ENCODE measurements at places on chromosomes 1 and 21. TPM values are rescaled to one million over a fixed set of nuclear protein-coding genes. Genes with fewer than 3 reads are reported as not detected.
A peak's percentile ranks its signal among the peaks of the same experiment; 100 is the strongest.

IFI44 gene
- total RNA-seq = 79.2 TPM

RAB42 gene
- total RNA-seq = 0.72 TPM

TMCO1 gene
- total RNA-seq = 70.0 TPM

PAX7 gene
- total RNA-seq = not detected

CD1C gene
- total RNA-seq = 8.4 TPM

RIPPLY3 gene
- not detected for total RNA-seq

ZSWIM5 gene
- total RNA-seq = 0.74 TPM

DNA sequence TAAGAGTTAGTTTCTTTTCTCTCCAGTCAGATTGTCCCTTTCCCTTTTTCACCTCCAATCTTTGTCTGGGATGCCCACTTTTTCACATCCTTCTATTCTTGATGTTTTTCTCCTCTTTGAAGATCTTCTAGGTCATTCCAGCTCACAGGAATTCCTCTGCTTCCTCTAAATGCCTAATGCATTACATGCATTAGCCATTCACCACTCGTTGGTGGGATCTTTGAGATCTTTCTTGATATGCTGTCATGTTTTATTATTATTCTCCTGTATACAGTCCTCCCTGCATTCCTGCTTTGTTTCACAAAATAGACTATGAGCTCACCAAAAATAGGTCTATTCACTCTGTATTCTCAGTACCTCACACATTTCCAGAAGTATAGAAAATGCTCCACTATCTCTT is 129.0 kb downstream of the LYPLAL1 start:
- no peaks in the 10 kb centered on the region for H3K4me1 ChIP-seq
- no peaks in the 10 kb centered on the region for H3K36me3 ChIP-seq
- H3K4me3 ChIP-seq = no peak overlapping the region
- no peaks in the 10 kb centered on the region for H3K27me3 ChIP-seq
- no peak overlapping the region for H3K27ac ChIP-seq
- no peak for DNase-seq

DNA sequence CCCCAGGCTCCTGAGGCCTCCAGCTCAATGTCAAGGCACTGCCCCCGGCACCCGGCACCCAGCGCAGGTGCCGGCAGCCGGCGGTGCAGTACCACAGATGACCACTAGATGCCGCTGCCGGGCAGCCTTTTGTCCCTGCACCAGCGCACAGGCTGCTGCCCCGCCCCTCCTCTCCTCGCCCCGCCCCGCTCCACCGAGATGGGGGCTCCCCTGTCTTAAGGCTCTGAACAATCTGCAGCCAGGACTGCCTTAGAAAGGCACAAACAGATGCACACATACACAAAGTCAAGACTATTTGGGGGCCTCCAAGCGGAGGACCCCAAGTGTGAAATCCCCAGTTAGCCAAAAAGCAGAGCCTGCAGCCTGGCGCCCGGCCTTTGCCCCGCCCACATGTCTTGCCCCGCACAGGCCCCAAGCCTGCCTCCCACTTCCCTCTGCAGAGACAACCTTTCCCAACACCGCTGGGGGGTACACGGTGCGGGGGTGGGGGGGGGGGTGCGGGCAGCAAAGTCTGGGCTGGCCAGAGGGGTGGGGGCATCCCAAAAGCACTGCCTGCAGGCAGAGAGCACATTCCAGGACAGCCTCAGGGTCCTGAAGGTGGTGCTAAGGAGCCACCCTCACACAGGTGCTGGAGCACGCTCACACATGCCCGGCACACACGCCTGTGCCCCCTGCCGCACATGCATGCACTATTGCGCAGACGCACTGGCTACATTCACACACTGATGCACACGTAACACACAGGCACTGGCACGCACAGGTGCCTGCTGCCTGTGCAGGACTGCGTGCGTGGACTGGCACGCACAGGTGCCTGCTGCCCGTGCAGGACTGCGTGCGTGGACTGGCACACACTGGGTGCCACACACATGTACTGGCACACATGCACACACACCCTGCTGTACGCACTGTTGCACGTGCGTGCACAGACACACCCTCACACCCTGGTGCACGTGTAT is 37.1 kb downstream of the ARHGEF16 start:
- no peak overlapping the region for H3K4me3 ChIP-seq
- no peaks in the 10 kb centered on the region for H3K36me3 ChIP-seq
- no peak overlapping the region for H3K27ac ChIP-seq
- no peaks in the 10 kb centered on the region for H3K27me3 ChIP-seq
- no peaks in the 10 kb centered on the region for H3K4me1 ChIP-seq
- peak; percentile 3 for DNase-seq

DNA sequence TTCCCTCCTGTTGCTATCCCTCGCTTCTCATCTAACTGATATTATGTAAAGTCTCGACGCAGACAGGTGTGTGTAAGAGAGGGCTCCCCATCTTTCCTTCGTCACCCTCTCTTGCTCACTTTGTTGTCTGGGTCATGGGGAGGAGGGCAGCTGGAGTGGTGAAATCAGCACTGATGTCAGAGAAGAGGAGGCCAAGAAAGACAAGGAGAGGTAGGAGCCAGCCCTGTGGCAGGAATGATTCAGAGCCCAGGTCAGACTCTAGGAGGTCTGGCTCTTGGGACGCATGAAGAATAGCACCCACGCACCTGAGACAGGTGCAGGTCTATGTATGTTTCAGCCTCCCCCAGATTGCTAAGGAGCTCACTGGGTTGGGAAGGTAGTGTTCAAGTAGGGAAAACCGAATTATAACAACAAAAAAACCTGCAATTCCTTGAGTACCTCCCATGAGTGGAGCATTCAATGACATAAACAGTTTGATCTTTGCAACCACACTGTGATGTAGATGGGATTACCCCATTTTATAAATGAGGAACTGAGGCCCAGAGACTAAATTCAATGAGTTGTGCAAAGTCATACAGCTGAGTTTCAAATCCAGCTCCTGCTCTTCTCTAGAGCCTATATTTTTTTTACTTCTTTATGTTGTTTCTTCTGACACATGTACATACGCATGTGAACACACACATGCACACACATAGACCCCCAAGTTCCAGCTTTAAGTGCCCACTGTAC is 10.4 kb downstream of the NUAK2 start:
- H3K4me1 ChIP-seq = peaks cover 28% of the 10 kb centered on the region
- no peak for DNase-seq
- H3K36me3 ChIP-seq = no peaks in the 10 kb centered on the region

DNA sequence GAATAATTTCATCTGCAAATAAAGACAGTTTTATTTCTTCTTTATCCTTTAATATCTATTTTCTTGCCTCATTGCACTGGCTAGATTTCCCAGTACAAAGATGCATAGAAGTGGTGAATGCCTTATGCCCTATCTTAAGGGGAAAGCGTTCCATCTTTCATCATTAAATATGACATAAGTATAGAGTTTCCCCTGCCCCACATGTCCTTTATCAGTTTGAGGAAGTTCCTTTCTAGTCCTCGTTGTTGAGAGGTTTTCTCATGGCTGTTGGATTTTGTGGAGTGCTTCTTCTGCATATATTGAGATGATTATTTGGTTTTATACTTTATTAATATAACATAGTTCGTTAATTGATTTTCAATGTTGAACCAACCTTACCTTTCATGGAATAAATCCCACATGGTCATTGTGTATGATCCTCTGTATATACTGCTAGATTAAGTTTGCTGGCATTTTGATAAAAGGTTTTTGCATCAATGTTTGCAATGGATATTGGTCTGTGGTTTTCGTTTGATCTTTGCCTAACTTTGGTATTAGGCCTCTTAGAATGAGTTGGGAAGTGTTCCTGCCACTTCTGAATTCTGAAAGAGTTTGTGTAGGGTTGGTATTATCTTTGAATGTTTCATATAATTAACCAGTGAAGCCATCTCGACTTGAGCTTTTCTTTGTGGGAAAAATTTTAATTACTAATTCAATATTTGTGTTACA is 15.6 kb downstream of the PRKACB start:
- peaks cover 6% of the 10 kb centered on the region for H3K4me1 ChIP-seq
- DNase-seq = no peak
- H3K4me3 ChIP-seq = no peak overlapping the region
- no peaks in the 10 kb centered on the region for H3K27me3 ChIP-seq
- H3K36me3 ChIP-seq = no peaks in the 10 kb centered on the region

GRCh38 chr1:21865609-21865942 is 53.5 kb downstream of the LDLRAD2 start:
- peaks cover 26% of the 10 kb centered on the region for H3K4me1 ChIP-seq
- peak overlapping the region; percentile 76 for H3K27ac ChIP-seq
- H3K36me3 ChIP-seq = no peaks in the 10 kb centered on the region

DNA sequence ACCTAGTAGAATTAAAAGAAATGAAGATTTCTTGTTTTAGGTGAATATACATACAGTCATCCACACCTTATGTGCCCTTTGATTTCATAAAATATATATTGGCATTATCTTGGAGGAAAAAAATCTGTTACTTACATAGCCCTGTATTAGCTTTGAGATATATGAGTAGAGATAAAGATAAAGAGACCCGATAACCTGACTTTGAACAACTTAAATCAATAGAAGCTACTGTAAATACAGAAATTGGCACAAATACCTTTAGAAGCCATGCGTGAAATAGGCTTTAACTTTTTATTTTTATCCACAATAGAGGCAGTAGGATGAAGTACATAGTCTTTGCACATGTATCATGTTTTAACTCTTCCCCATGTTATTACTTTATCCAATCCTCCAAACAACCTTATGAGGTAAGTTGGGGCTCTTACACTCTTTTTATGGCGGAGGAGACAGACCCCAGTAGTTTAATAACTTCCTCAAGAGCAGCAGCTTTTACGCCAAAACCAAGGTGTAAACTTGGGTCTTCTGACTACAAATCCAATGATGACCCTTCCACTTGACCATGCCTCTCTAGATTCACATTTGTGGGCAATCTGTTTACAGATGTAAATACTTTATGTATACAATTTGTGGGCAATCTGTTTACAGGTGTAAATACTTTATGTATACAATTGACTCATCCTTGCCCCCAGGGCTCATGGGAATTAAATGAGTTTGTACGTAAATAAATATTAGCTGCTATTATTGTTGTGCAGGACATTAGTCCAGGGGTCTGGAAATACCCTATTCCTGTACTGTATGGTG is 2.1 kb downstream of the CD55 start:
- H3K27ac ChIP-seq = no peak overlapping the region
- H3K4me3 ChIP-seq = peak overlapping the region; percentile 5
- DNase-seq = no peak
- H3K36me3 ChIP-seq = peaks cover 8% of the 10 kb centered on the region
- no peaks in the 10 kb centered on the region for H3K4me1 ChIP-seq

DNA sequence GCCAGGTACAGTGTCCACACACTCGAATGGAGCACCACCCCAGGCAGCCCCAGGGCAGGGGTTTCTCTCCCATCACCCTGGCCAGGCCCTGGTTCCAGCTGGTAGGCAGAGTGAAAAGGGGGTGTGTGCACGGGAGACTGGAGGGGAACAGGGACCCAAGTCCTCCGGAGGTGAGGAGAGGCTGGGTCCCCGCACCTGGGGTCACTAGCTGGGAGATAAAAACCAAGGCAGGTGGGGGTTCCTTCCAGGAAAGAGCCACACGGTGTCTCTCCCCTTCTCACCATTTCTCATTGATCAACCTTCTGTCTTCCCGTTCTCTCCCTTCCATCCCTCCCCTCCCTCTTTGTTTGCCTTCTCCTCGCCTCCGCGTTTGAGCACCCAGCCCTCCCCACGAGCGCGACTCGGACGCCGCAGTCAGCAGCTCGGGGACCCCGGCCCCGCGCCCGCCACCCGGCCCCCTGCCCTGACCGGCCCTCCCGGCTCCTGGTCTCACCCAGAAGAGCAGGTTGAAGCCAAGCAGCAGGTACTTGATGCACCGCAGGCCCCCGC is 358 bp downstream of the TSPAN2 start:
- no peak for DNase-seq
- no peak overlapping the region for H3K27ac ChIP-seq
- H3K36me3 ChIP-seq = no peaks in the 10 kb centered on the region
- H3K4me1 ChIP-seq = no peaks in the 10 kb centered on the region

DNA sequence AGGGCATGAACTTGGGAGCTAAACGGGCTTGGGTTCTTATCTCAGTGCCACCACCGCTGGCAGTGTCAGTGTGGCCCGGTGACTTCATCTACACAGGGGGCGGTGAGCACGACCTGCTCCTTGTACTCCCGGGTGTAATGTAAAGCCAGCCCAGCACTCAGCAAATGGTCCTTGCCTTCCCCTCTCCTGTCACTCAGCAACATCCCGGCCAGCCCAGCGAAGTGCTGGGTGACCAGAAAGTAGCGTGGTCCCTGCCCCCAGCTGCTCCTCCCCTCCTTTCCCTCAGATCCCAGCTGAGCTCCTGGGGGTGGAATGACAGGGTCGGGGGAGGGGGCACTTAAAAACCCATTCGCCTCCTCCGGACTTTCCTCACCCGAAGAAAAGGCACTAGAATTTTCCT is 7.2 kb downstream of the KCNN3 start:
- no peaks in the 10 kb centered on the region for H3K27me3 ChIP-seq
- H3K36me3 ChIP-seq = no peaks in the 10 kb centered on the region
- DNase-seq = no peak
- peak overlapping the region; percentile 79 for H3K27ac ChIP-seq
- H3K4me3 ChIP-seq = peak overlapping the region; percentile 35

- H3K4me1 ChIP-seq = no peaks in the 10 kb centered on the region
- H3K4me3 ChIP-seq = no peak overlapping the region
- H3K36me3 ChIP-seq = no peaks in the 10 kb centered on the region
- H3K27me3 ChIP-seq = no peaks in the 10 kb centered on the region
- no peak overlapping the region for H3K27ac ChIP-seq
These were observed 28.1 kb downstream of the CLDN17 start for GRCh38 chr21:30138483-30138882.

GRCh38 chr21:28068455-28069358 is 924.0 kb downstream of the LTN1 start:
- no peaks in the 10 kb centered on the region for H3K4me1 ChIP-seq
- no peaks in the 10 kb centered on the region for H3K27me3 ChIP-seq
- no peaks in the 10 kb centered on the region for H3K36me3 ChIP-seq
- H3K27ac ChIP-seq = no peak overlapping the region
- DNase-seq = no peak

DNA sequence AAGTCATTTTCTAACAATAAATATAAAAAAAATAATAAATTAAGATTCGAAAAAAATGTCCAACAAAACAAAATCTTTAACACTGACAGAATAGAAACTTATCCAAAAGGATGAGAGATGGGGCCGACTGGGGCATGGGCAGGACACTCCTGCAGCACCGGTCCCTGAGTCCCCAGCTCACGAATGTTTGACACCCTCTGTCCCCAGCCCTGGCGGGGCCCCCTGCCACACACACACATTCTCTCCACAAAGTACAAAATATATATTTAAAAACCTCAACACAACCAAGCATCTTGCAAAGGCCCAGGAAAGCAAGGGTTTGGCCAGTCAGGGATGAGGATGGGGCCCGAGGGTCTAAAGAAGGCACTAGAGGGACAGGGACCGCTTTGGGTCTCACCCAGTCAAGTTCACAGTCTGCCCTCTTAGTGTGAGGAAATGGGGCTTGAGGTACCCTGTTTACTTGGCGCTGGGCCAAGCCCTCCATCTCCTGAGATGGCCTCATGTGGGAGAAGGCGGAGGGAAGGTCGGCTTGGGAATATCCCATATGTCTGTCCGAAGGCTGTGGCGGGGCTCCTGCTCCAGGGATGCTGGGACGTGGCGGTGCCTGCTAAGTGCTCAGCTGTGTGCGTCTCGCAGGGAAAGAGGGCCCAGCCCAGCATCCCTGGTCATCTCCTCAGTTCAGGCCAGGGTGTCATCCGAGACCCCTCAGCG is 31.3 kb downstream of the EPHA2 start:
- no peaks in the 10 kb centered on the region for H3K4me1 ChIP-seq
- no peak for DNase-seq
- no peak overlapping the region for H3K4me3 ChIP-seq
- H3K27ac ChIP-seq = no peak overlapping the region
- no peaks in the 10 kb centered on the region for H3K36me3 ChIP-seq

All from GM12878 (cell line).